ENCODE measurements at places on chromosomes 1 and 21.

DNA sequence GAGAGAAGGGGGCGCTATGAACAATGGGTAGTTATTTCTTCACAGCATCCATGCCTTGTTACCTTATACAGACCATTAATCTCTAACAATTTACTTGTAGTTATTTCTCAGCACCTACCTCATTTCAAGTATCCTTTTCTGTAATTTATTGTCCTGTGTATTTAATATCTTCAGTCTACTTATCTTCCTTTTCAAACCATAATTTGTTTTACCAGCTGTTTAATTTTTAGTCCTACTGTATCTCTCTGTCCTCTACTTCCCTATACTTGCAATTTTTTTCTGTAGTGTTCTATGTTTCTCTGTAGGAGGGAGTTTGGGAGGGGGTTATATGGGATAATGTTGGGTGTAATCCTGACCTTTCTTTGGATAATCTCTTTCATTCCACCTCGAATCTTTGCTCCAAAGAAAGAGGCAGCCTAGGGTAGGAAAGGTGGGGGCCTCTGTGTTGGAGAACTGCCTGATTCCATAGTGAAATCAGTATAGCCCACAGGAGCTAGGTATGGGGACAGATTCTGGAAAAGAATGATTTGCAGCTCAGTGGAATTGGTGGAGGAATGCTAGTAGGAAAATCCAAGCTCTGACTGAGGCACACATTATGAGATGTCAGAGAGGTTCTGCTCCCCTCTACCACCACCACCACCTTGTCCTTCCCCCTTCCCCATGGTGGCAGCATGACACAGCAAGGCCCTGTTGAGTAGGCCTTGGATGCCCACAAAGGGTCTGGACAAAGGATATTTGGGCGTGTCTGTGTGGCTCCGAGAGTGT lies 642 bp downstream of the MLLT11 start:
- no peak for DNase-seq

- no peak for DNase-seq
Observed at GRCh38 chr1:11227106-11228077, 35.0 kb downstream of the MTOR start.

DNA sequence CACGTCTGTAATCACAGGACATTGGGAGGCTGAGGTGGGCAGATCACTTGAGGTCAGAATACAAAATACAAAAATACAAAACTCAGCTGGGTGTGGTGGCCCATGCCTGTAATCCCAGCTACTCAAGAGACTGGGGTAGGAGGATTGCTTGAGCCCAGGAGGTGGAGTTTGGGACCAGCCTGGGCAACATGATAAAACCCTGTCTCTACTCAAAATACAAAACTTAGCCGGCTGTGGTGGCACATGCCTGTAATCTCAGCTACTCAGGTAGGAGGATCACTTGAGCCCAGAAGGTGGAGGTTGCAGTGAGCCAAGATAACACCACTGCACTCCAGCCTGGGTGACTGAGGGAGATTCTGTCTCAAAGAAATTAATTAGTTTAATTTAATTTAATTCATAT lies 6.5 kb upstream of the ITLN1 start:
- no peak for DNase-seq

- DNase-seq = no peak
Observed at GRCh38 chr1:33927721-33928120, 63.8 kb downstream of the HMGB4 start.

GRCh38 chr1:64934115-64934877 lies 32.1 kb downstream of the JAK1 start:
- DNase-seq = peak; percentile 67

GRCh38 chr21:35066824-35067223 lies 17.7 kb upstream of the RUNX1 start:
- no peak for DNase-seq

DNA sequence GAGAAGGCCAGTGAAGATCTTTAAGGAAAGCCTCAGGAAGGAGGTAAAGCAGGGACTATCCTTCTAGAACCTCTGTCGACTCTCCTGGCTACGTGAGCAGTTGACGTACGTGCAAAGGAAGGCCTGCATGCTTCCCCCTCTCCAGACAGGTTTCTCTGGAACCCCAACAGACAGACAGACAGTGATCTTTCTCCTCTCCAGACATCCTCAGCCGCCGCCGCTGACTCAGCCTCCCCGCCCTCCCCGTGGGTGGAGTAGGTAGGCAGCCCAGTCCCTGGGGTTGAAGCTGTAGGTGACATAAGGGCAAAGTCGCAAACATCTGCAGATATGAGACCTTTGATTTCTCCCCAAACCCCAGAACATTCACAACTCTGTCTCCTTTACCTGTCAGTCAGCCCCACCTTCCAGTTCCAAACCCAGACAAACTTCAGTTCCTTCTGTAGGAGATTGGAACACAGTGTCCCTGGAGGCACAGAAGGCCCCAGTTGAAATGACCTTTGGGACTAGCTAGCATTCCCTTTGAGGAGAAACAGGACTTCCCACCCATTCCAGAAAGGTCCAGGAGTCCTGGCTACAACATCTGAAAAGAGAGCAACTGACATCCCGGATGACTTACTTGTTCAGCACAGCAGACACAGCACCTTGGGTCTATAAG lies 146.0 kb upstream of the JUN start:
- DNase-seq = no peak

GRCh38 chr1:31733389-31734219 lies 29.8 kb upstream of the COL16A1 start:
- DNase-seq = no peak

GRCh38 chr1:65459397-65459768 lies 38.9 kb downstream of the LEPR start:
- no peak for DNase-seq

DNA sequence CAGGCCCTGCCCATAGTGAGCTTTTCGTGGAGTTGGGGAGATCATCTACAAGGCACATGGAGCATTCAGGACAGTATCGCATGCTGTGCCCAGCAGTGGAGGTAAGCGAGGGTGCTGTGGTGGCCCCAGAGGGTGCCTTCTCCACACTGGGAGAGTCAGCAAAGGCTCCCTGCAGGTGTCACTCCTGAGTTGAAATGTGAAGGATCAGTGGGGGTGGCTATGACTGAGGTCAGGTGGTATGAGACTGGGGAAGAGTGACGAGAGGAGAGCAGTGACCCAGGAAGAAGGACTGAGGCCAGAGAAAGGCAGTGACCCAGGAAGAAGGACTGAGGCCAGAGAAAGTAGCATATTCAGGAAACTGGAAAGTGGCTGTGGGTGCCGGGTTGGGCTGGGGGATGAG lies 53.0 kb downstream of the SPAG17 start:
- DNase-seq = no peak

DNA sequence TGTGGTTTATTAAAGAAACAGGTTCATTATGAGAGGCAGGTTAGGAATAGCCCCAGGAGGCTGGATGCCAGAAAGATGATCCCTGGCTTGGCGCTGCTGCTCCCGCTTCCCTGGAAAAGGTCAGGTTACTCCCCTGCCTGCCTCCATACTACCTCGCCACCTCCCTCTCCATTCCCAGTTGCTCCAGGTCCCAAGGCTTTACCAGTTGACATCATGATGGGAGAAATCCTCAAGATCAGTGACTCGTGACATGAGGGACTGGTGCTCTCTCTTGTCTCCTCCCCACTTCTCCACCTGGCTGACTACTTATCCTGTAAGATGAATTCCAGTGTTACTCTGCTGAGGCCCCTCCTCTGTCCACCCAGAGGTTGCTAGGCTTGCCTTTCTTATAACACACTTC lies 19.7 kb downstream of the VASH2 start:
- DNase-seq = no peak

- DNase-seq = no peak
Observed at GRCh38 chr1:184610876-184611595, 143.6 kb downstream of the EDEM3 start.

DNA sequence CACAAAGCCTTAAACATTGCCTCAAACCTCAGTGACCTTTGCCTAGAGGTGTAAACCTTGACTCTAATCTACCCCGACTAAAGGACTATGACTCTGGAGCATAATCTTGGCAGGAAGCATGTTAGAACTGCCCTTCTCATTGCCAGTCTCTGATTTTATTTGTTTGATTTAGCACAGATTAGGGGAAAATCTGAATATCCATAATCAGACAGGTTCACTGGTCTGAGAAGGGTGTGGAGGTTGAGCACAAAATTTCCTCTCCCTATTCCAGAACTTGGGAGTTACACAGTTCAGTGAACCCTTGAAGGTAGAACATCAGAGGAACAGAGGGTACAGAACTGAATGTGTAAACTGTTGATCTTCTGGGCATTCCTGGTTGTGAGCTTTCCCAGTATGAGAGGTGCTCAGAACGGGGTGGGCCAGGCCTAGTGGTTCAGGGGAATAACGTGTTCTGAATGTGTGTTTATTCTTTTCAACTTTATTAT lies 8.3 kb upstream of the PSMB4 start:
- DNase-seq = no peak

DNA sequence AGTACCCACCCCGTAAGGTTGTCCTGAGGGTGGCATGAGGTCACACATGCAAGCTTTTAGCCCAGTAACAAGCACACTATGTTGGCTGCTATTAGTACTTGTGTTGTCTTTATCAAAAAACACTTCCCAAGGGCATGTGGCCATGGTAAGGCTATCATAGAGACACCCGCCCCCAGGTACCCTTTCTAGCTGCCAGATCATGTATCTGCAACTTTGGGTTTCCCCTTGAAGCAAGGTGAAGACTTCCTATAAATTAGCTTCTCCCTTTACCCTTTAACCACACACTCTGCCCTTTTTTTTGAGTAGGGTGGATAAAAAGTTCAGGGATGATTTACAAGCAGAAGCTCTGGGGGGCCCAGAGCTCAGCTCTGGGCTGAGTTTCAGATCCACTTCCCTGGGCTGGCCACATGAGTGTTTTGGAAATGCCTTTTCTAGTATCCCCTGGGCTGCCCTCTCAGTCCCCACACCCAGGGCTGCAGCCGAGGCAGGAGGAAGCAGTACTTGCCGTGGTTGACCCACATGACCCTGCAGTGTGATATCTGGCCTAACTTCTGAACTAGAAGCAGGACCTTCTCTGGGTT lies 2.0 kb downstream of the ZDHHC18 start:
- no peak for DNase-seq

DNA sequence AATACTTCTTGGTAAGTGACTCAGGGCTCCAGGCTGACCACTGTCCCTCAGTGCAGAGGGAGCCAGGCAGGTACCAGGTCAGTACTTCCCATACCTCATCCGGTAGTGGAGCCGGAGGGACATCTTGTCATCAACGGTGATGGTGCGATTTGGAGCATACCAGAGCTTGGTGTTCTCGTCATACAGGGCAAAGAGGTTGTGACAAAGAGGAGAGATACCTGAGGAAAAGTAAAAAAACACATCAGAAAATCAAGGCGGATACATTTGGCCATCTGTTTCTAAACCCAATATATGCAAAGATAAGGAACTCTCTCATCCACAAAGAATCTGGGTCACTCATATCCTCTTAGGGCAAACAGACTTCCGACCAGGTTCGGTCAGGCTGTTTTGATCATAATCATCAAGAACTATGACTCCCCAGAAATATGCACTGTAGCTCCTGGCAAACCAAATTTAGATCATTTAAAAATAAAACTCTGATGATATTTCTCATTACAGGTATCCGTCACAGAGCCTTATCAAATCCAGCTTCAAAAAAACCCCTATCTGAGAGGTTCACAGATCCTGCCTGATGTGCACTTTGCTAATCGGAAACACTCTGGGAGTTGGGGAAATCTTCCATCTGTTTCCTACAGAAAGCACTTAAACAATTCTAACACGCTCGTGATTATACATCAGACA lies 87.3 kb downstream of the JAK1 start:
- peak; percentile 55 for DNase-seq

GRCh38 chr1:48073798-48074530 lies 76.8 kb upstream of the TRABD2B start:
- no peak for DNase-seq

All from non-pigmented ciliary epithelial cell (primary cell).